Activated T-helper 1 cell treated with anti-CD3 and anti-CD28 coated beads, Interleukin-2, amount 50 U/mL, for 16 hours (primary cell): ENCODE measurements at places on chromosomes 7 and 10.

DNA sequence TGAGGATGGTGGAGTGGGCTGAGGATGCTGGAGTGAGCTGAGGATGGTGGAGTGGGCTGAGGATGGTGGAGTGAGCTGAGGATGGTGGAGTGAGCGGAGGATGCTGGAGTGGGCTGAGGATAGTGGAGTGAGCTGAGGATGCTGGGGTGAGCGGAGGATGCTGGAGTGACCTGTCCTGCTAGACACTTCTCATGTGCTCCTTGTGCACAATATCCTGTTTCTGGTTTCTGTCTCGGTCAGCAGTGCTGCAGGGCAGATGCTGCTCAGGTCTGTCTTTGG, 29.2 kb downstream of the ANXA8 start:
- DNase-seq = no peak

GRCh38 chr7:135662123-135662372, 266 bp upstream of the STMP1 start:
- no peak for DNase-seq

DNA sequence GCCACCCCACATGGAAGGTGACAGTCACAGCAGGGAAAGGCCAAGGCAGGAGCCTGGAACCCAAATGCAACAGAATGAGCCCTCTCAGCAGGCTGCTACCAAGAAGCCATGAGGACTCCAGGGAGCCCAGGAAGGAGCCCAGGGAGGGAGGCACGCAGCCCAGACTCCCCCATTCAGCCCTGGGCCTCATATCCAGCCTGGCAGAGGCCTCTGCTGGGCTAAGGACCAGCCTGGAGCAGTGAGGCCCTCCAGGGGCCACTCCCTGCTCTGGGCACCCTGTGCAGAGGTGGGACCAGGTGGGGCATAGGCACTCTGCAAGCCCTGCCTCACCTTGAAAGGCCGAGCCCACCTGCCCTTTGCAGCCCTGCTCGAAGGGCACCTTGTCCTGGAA, 25.8 kb upstream of the ZNF488 start:
- DNase-seq = no peak

GRCh38 chr7:115637128-115637527, 393.4 kb downstream of the TFEC start:
- DNase-seq = no peak

GRCh38 chr10:127346604-127347003, 150.2 kb upstream of the INSYN2A start:
- no peak for DNase-seq

DNA sequence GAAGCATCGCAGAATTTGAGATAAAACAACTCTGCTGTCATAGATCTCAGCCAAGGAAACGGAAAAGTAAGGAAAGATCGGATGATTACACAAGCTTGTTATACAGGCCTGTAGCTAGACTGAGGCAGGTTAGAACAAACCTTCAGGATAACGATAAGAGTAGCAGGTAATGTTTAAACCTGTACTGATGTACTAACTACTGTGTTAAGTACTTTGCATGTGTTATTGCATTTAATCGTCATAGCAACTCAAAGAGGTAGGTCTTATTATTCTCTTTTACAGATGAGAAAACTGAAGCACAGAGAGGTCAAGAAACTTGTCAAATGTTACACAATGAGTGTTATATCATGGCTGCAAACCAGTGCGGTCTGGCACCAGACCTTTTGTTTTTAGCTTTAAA, 352.5 kb downstream of the GPAM start:
- no peak for DNase-seq

DNA sequence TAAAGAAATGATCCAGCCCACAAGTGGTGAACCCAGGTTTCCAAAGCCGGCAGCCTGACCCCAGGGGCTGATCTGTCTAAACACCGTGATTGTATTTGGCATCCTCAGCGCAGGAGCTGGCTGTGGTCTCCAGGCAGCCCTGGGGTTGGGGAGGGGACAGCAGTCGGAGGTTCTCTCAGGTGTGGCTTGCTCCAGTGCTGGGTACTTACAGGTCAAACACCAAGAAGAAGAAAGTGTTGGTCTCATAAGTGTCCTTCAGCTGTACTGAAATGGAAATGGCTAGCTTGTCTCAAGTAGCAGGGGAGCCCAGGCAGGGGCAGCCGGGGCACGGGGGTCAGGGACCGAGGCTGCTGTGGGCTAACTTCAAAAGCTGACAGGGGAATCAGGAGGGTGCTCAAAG, 6.0 kb downstream of the PHKG1 start:
- DNase-seq = no peak

- no peak for DNase-seq
Measured at GRCh38 chr7:8204339-8205030, 57.5 kb downstream of the ICA1 start.

DNA sequence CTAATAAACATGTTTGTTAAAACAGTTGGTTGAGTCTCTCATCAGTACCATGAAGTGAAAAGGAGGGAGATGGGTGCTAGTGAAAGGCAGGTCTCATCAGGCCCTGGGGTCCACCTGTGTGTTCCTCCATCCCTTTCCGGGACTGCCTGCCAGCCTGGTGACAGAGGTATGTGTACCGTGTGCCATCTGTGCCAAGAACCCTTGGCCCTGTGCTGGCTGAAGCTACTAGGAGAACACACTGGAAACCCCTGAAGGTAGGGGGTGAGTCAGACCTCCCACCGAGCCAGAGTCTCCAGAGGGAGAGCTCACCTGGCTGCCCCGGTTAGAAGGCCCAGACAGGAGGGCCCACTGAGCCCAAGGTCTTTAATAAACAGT, 2.3 kb downstream of the DDIT4 start:
- no peak for DNase-seq

GRCh38 chr7:12211711-12212485, 804 bp downstream of the TMEM106B start:
- DNase-seq = no peak

- DNase-seq = no peak
Measured at GRCh38 chr10:29621161-29621560, 13.6 kb downstream of the SVIL start.

DNA sequence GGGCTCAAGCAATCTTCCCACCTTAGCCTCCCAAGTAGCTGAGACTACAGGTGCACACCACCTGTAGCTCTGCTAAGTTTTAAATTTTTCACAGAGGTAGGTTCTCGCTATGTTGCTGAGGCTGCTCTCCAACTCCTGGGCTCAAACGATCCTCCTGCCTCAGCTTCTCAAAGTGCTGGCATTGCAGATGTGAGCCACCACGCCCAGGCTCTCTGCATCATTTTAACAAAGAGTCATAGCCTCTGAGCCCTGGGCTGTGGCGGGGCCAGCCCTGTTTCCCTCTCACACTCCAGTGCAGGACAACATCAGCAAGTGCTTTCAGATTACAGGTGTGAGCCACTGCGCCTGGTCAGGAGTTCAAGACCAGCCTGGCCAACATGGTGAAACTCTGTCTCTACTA, 102.5 kb downstream of the COL26A1 start:
- no peak for DNase-seq

DNA sequence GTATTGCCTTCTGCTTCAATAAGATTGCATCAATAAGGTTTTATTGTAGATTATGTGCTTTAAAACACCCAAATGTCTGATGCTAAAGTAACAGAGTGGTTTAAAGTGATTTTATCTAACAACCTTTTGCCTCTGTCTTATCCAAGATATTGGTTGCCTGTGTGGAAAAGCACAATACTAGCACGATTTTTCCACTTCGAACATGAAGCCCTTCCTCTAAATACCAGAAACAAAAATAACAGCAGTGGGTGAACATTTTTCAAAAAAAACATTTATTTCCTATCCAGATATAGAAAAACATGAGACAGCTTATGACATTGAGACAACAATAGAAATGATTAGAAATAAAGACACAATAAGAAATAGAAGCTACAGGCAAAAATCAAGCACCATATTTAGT, 59.5 kb upstream of the MDFIC start:
- no peak for DNase-seq

GRCh38 chr10:32409741-32410140, 36.2 kb upstream of the CCDC7 start:
- DNase-seq = no peak

GRCh38 chr7:44276571-44277221, 48.7 kb downstream of the CAMK2B start:
- no peak for DNase-seq

DNA sequence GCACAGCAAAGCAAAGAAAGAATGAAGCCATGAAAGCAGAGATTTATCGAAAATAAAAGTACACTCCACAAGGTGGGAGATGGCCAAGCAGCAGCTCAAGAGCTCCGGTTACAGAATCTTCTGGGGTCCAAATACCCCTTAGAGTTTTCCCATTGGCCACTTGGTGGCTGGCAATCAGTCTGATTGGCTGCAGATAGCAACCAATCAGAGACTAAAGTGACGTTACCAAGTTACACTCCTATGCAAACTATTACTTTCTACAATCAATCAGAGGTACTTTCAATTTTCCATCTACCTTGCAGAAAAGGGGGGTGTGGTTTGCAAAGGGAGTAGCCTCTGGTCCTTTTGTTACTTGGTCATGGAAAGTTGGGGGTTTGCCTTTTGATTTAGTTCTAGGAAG, 58.0 kb upstream of the AUTS2 start:
- no peak for DNase-seq

- DNase-seq = no peak
Measured at GRCh38 chr7:20279979-20280378, 50.7 kb upstream of the ITGB8 start.

DNA sequence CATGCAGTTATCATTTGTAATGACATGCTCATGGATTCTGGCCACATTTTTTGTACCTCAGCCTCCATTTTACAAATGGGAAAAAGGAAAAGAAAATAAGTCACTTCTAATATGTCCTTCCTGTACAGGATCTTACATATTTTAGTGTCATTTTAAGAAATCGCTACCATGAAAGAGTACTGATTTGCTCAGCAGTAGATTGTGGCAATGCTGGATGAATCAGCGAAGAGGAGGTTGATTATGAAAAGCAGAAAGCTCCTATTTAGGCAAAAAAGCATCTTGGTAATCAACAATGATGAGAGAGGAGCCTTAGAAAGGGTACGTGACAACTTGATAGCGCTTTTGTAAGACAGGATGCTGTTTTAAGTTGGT, 522.9 kb downstream of the PARD3 start:
- no peak for DNase-seq

GRCh38 chr7:40421433-40421832, 286.6 kb downstream of the SUGCT start:
- no peak for DNase-seq

- DNase-seq = no peak
Measured at GRCh38 chr7:38120076-38120475, 58.0 kb upstream of the STARD3NL start.

DNA sequence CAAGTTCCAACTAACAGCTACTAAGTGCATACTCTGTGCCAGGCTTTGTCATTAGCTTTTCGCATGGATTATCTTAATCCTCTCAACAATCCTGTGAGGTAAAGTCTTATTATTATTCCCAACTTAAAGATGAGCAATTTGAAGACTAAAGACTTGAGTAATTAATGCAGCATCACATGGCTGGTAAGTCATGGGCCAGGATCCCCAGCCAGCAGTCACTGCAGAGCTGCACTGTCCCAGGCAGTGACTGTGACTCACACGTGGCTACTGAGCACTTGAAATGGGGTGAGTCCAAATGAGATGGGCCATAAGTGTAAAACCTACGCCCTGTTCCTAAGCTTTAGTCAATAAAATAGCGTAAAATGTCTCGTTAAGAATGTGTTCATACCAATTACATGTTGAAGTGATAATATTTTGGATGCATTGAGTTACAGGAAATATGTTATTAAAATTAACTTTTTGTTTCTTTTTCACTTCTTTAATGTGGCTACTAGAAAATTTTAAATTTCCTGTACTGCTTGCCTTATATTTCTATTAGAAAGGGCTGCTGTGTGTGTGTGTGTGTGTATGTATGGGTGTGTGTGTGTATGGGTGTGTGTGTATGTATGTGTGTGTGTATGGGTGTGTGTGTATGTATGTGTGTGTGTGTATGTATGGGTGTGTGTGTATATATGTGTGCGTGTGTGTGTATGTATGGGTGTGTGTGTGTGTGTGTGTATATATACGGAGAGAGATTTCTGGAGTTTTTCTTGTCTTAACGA, 756.3 kb downstream of the AUTS2 start:
- DNase-seq = no peak

DNA sequence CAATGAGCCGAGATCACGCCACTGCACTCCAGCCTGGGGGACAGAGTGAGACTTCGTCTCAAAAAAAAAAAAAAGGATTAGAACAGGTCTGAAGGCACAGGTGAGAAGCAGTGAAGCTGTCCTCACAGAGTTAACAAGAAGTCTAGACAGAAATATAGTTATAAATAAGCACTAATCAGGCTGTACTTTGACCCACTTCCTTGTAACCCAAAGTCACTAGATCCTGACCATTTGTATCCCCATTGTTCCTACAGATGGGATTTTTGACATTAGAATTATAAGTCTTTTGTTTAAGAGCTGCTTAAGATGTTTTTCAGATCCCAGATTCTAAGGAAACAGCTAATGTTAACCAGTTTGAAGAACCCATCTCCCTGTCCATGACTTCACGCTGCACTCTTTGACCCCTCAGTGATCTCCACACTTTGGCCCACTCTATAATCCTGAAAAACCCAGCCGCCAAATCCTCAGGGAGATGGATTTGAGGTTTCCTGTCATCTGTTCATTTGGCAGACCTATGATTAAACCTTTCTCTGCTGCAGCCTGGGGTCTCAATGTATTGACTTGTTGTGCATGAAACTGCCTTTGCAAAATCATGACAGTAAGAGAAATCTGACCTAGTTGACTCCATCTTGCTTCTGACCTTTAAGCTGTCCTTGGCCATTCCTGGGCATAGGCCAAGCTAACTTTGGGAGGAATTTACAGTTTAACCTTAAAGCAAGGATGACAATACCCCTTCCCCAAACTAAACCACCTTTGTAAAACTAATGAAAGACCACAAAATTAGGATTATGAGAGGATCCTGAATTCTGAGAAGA, 11.4 kb downstream of the SSMEM1 start:
- DNase-seq = no peak

DNA sequence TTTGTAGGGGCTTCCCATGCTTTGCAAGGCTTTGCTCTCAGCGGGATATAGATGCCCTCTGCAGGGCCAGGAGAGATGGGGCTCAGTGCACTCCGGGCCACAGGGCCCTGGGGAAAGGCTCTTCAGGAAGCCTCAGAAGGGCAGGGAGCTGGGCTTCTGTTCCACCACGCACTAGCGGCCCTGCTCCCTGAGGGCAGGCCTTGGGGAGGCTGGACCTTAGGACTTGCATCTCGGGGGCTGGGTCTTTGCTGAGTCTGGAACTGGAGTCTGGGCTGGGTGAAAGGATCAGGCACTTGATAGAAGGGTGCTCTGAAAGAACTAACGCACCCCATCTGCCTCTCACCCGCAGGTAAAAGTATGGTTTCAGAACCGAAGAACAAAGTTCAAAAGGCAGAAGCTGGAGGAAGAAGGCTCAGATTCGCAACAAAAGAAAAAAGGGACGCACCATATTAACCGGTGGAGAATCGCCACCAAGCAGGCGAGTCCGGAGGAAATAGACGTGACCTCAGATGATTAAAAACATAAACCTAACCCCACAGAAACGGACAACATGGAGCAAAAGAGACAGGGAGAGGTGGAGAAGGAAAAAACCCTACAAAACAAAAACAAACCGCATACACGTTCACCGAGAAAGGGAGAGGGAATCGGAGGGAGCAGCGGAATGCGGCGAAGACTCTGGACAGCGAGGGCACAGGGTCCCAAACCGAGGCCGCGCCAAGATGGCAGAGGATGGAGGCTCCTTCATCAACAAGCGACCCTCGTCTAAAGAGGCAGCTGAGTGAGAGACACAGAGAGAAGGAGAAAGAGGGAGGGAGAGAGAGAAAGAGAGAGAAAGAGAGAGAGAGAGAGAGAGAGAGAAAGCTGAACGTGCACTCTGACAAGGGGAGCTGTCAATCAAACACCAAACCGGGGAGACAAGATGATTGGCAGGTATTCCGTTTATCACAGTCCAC, 5.4 kb downstream of the EMX2 start:
- no peak for DNase-seq
